Activated CD4-positive, CD25-positive, alpha-beta regulatory T cell (primary cell): ENCODE measurements at places on chromosomes 2 and 18.

DNA sequence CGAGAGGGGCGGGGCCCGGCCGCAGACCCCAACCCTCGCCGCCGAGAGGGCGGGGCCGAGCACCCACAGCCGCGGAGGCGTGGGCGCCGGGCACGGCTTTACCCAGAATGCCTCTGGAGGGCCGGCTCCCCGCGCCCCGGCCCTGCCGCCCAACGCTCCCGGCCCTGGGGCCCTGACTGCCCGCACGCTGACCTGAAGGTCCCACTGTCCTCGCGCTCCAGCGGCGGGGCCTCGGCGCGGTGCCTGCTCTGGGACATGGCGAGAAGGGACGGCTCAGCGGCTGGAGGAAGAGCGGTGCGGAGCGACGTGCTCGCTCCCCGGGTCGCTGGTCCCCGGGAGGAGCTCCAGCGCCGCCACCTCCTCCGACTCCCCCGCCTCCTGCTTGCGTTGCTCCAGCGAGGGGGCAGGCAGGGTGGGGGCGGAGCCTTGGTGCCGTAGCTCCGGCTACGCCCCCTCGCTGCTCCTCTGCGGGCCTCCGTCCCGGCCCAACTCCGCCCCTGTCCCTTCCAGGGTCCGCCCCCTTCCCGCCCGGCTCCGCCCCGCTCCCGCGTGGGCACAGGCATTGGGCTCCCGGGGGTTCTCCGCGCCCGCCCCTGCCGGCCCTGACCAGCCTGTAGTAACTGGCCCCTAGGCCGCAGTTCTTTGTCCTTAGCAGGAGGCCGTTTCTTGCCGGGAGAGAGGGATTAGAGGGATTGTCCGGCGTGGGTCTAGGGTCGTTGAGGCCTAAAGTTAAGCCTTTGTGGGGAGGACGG lies at the start of the genes PJVK and PRKRA:
TSS of gene PJVK (plus strand) at position 605 of the 752 bp plus-strand sequence. CDS start 2,032 bp downstream, outside the sequence.
TSS of gene PRKRA (minus strand) at position 402 of the 752 bp plus-strand sequence. CDS start at position 257, 145 bp downstream.
- DNase-seq = peak; percentile 91

GRCh38 chr2:55001716-55002115 lies 48.5 kb downstream of the RTN4 start:
- DNase-seq = no peak

- DNase-seq = no peak
Measured at GRCh38 chr2:152031747-152032306, 67.0 kb downstream of the CACNB4 start.

- DNase-seq = no peak
Measured at GRCh38 chr18:48818329-48819254, 132.2 kb downstream of the SMAD7 start.

DNA sequence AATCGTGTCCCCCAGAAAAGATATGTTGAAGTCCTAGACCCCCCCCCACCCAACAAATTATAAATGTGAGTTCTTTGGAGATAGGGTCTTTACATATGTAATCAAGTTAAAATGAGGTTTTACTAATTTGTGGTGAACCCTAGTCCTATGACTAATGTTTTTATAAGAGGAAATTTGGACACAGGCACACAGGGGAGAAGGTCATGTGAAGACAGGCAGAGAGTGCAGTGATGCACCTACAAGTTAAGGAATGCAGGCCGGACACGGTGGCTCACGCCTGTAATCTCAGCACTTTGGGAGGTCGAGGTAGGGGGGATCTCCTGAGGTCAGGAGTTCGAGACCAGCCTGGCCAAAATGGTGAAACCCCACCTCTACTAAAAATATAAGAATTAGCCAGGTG lies 5.8 kb upstream of the PMAIP1 start:
- DNase-seq = no peak

GRCh38 chr2:16134436-16135165 lies 194.3 kb downstream of the MYCN start:
- no peak for DNase-seq

- no peak for DNase-seq
Measured at GRCh38 chr2:129849559-129850160, 129.8 kb upstream of the RAB6C start.

GRCh38 chr2:207157162-207157481 lies 8.6 kb downstream of the KLF7 start:
- DNase-seq = no peak

DNA sequence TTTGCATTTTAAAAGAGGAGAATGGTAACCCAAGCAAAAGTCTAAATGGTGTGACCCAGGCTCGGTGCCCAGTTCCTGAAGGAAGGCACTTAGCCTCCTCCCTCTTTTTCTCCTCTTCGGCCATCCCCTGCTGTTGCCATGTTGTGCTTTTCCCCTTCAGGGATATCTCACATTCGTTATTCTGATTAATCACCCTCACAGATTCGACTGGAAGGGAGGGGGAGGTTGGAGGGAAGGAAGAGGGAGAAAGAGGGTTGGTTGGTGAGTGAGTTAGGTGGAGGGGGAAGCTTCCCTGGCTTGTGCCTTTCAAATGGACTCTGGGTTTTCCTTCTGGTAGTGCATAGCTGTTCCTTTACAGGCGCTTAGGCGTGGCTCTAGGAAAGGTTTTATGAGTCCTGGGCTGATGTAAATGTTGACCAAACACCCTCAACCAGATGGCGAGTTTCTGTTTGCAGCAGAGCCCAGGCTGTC lies 39.0 kb upstream of the LYPD6B start:
- no peak for DNase-seq

GRCh38 chr2:180925700-180926099 lies 54.7 kb upstream of the UBE2E3 start:
- DNase-seq = no peak

DNA sequence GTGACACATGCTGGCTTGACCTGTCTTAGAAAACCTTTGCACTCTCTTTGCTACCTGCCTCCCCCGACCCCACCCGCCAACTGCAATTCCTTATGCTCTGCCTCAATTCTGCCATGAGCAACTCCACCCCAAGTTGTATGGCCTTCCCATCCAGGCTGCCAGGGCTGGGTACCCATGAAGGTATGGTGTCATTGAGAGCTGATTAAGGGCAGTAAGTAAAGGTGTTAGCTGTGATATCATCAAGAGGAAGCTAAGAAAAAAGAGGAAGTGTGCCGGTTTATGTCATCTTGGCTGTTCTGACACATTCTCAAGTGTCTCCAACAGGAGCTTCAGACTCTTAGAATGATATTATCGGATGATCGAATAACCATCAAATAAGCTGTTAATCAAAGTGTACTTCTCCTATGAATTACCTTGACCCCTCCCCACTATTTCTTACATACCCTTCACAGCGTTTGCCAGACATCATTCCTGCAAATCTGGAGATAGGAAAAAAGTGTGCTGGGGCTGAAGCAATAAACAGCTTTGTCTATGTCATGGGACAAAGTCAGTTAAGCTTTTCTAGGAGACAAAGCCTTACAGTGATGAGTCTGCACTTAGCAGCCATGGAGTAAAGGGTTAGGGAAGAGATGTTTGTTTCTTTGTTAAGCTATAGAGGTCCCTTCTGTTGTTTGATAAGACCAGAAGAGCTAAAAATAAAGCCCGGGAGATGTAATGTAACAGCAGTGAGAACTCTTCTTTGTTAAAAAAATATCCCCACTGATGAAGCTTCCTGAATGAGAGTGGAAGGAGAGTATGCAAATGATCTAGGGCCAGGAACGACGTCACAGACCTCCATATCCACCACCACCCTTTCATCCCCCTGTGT lies 40.4 kb upstream of the SMAD2 start:
- no peak for DNase-seq

DNA sequence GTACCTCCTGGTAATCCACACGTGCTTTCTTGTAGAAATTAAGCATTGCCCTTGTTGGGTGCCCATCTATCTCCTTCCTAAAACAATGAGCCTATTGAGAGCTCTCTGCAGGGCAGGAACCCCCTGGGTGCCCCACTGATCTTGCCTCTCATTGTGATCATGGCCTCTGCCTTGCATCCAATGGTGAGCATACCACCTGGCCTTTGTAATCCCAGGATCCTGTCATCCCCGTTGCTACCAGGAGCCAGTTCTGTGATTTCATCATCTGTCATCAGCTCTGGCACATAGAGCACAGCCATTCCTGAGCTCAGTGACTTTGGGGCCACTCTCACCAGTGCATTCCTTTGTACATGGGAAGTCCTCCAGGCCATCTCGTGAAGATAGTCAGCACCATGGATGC lies 381.0 kb upstream of the ID2 start:
- no peak for DNase-seq

GRCh38 chr2:150584081-150584480 lies 96.6 kb upstream of the RND3 start:
- DNase-seq = no peak

GRCh38 chr18:23137097-23137635 lies 1.9 kb downstream of the CABLES1 start:
- no peak for DNase-seq
